ENCODE measurements at places on chromosomes 6 and 20.

- no peak for DNase-seq
These were observed 91.7 kb downstream of the FOXO3 start for GRCh38 chr6:108652375-108652774.

GRCh38 chr6:157229713-157230112 lies 93.6 kb downstream of the TMEM242 start:
- no peak for DNase-seq

GRCh38 chr6:159761129-159761872 lies 544 bp upstream of the ACAT2 start:
- no peak for DNase-seq

DNA sequence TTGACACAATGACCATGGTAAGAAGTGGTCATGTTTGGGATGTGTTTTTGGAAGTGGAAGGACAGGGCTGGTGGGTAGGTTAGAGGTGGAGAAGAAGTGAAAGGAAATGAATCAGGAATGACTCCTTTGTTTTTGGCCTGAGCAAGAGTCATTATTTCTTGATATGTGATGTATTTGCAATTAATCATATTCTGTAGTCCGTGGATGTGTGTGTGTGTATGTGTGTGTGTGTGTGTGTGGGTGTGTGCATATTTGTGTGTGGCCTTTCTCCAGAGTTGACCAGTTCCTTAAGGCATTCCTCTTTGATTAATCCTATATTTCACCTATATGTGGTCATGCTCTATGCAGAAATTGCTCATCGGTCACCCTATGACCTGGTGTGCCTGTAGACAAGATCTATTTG lies 130.7 kb downstream of the UTRN start:
- DNase-seq = no peak

- no peak for DNase-seq
These were observed 194.6 kb upstream of the CITED2 start for GRCh38 chr6:139568956-139569538.

DNA sequence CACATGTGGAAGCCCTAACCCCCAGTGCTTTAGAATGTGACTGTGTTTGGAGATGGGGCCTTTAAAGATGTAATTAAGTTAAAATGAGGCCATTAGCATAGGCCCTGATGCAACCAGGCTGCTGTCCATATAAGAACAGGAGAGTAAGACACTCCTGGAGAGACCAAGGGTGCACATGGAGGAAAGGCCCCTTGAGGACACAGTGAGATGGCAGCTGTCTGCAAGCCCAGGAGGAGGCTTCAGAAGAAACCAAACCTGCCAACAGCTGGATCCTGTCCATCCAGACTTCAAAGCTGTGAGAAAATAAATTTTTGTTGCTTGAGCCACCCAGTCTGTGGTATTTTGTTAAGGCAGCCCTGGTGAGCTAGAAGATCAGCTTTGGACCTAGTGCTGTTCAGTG lies 16.8 kb upstream of the SNRPB2 start:
- DNase-seq = no peak

- no peak for DNase-seq
These were observed 304.9 kb downstream of the TAF4 start for GRCh38 chr20:61760731-61761130.

DNA sequence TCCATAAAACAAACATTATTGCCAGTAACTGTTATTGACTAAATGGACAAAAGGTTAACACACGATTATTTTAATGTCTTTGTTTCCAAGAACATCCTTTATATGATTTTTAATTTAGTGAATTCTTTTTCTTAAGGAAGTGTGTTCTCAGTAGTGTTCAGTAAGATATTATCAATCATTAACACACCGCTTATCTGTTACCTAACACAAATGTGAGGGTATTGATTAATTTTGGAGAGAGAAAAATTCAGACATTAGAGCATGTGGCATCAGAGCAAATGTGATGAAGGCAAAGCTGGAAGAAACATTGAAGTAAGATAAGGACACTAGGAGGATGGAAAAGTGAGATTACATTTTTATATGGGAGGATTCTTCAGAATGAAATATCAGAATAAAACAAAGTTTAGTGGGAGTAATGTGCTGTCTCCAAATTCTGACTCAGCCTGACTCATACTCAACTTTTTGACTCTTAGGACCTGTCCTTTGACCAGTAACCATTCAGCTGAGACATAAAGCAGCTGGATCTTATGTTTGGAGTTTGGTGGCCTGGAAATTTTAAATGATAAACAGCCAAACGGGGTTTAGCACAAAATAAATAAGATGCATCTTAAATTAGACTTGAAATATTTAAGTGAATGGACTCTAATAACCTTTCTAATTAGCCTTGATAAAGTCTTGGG lies 348.6 kb downstream of the CD109 start:
- DNase-seq = no peak

GRCh38 chr20:1569415-1569881 lies 11.9 kb upstream of the SIRPD start:
- no peak for DNase-seq

GRCh38 chr6:45772886-45773495 lies 242.7 kb downstream of the CLIC5 start:
- DNase-seq = no peak

- no peak for DNase-seq
These were observed 56.0 kb downstream of the SASH1 start for GRCh38 chr6:148398678-148399077.

DNA sequence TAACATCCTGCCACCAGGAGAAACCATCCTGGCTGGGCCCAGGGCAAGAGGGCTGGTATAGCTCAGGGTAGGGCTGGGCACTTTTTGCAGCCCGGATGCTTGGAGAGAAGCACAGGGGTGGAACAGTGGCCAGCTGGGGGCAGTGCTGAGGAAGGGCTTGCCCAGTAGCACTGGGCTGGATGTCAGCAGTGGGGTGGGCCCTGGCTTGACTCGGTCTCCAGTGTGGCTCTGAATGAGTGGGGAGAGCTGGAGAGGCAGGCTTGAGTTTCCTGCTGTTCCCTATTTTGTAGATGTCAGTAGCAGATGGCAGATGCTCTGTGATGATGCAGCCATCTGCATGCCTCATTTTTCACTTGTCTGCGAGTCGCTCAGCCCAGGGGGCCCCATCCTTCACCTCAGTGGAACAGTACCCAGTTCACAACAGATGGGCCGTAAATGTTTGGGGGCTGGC lies 56.3 kb upstream of the TULP1 start:
- DNase-seq = no peak

DNA sequence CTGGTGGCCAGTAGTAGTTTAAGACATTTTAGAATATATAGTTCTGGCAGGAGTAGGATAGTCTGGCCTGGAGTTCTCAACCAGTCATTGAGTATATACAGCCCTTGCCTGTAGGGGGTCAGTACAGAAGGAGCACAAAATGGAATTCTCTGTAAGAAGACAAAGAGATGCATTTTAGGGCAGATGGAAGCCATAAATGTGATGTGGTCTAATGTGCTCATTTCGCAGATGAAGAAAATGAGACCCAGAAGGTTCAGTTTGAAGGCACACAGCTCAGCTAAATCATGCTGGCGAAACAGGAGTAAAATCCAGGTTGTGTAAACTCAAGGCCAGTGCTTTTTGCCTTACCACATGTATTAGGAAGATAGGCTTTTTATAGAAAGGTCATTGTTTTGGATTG lies 29.6 kb downstream of the QKI start:
- DNase-seq = no peak

DNA sequence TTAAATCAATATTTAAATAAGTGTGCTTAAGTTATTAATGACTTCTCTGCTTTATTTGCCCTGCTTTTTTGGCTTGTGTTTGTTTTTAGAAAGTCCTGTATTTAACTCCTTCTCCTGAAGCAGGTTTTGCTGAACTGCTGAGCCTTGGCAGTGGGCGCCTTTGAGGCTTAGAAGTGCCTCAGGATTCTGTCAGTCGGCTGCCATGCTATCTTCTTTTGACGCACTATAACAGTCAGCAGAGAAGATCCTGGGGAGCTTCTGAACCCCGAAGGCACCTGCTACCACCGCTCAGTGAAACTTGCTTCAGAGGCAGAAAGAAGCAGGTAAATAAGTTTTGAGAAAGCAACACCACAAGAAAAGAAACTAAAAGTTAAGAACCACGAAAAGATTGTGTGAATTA lies 22.4 kb downstream of the PCMT1 start:
- DNase-seq = no peak

DNA sequence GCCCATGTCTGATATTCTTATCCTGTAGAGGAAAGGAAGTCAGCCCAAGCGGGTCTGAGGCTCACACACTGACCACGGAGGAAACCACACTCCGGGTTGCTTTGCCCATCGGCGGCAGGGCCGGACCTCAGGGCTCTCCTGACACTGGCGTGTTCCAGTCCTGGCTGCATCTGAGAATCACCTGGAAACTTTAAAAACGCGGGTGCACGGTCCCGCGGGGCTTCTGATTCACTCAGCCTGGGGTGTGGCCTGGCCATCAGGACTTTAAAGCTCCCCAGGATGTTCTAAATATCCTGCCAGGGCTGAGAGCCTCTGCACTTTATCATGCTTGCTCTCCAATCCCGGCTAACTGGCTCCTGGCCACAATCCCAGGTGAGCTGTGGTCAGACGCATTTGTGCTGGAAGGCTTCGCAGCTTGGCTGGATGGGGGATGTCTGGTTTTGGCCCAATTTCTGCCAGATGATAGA lies 47.7 kb upstream of the DACT2 start:
- DNase-seq = no peak

- DNase-seq = no peak
These were observed 185.2 kb downstream of the ALDH8A1 start for GRCh38 chr6:134764741-134765140.

GRCh38 chr6:82076916-82077315 lies 170.6 kb downstream of the IBTK start:
- no peak for DNase-seq

GRCh38 chr20:9837634-9838033 lies 1.2 kb downstream of the PAK5 start:
- DNase-seq = no peak

DNA sequence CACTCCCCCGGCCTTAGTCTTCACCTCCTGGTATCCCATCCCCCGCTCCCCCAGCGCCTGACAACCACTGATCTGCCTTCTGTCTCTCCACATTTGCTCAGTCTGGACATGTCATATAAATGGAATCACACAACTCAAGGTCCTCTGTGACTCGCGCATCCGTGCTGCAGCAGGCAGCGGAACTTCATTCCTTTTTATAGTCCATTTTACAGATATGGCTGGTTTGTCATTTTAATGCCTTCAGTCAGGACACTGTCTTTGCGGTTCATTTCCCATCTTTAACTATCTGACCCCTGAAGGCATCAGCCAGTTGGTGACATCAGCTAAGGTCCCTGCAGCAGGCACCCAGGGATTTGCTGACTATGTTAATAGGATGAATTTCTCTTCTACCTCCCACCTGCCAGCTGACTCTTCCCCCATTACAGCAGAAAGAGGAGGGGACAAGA lies 125.7 kb downstream of the ZMYND8 start:
- no peak for DNase-seq

- no peak for DNase-seq
These were observed 126.8 kb downstream of the IPCEF1 start for GRCh38 chr6:154229786-154230185.

DNA sequence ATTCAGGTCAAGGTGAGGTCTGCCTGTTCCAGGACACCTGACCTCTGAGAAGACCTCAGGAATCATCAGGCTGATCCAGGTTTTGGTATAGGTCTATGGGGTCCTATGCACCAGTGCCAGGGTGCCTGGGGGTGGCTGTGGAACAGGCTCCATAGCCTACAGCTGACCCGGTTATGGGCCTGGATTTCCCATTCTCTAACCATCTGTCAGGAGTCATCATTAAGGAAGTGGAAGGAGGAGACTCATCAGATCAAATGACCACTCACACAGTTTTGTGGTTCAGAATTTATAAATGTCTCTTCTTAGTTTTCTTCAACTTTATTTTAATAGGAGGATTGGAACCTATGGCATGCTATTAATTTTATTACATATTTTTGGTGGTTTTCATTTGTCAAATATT lies 14.8 kb downstream of the PLA2G7 start:
- no peak for DNase-seq

GRCh38 chr20:53126185-53126584 lies 154.0 kb downstream of the TSHZ2 start:
- DNase-seq = no peak

DNA sequence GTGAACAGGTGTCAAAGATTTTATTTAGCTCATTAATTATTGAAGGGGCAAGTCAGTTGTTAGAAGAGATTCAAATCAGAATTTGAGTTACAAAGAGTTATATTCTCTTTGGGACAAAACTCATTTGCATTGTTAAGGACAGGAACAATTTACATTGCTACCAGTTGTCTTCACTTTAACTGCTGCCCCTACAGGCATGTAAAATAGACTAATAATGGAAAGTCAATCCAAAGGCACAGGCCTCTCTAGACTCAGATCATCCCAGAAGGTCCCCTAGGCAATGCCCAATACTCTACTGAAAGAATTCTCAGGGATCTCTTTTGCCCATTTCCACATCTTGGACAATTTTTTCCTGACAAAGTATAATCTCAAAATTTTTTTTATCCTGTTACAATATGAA lies 95.7 kb downstream of the SCP2D1 start:
- no peak for DNase-seq

DNA sequence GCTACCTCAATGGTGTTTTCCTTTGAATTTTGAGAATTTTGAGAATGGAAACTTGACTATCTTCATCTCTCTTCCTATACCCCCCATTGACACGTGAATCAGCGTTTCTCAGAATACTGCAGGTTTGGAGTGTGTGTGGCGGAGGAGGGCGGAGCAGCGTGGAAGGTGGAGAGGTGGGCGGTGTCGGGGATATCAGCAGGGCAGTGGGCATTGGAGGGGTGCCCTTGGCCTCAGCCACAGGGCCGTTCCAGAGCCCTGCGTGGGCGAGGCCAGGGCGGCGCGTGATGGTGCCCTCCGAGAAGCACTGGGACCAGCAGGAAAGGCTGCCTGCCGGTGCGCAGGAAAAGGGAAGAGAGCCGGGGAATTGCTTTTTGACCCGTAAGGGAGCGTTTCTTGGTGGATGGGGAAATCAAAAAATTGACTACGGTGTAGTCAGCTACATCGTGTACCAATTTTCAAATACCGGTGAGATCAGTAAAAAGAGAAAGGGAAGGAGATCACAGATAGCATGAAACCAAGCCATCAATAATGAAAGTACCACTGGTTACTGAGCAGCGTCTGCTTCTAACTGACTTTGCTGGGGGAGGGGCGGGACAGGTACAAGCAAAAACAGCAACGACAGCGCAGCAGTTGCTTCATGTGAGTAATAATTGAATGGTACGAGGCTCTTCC lies 82.7 kb upstream of the DUSP22 start:
- no peak for DNase-seq
